ENCODE measurements at places on chromosomes 7 and 10.

- DNase-seq, result no peak
These were observed 37.1 kb downstream of the MXI1 start for GRCh38 chr10:110244550-110244949.

GRCh38 chr7:86920154-86920553 lies 139.3 kb downstream of the ELAPOR2 start:
- no peak for DNase-seq

DNA sequence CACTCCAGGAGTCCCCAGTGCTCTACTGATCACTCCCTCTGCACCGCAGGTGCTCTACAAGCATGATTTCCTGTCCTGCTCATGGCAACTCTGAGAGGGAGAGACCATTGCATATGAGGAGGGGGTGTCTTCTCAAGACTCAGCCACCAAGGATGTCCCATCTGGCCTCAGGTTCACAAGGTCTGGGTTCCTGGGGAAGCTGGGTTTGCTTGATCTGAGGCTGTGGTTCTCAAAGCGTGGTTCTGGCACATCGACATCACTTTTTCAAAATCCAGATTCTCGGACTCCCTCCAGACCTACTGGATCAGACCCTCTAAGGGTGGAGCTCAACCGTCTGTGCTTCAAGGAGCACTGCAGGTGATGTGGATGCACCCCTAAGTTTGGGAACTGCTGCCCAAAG lies 247.5 kb downstream of the PLXNA4 start:
- no peak for DNase-seq

DNA sequence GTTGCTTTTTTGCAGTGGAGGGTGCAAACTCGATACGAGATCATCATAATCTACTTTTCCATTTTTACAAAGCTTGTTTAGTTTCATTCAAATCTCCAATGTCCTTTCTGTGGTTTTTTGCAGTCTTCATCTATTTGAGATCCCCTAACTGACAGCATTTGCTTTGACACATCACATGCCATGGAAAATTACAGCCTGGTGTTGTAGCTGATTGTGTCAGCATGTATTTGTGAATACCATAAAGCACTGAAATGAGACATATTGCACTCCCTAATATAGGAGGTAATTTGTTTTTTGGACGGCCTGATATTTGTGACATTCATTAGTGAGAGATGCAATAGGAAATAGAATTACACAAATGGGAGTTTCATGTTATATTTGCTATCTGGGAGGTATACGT lies 620.8 kb downstream of the KCNMA1 start:
- no peak for DNase-seq

GRCh38 chr7:106524690-106525059 lies 136.3 kb downstream of the CCDC71L start:
- DNase-seq, result no peak

- DNase-seq, result peak; percentile 70
These were observed 1.0 kb upstream of the PILRA start for GRCh38 chr7:100372256-100372655.

GRCh38 chr10:90481326-90481923 lies 376.4 kb downstream of the HTR7 start:
- DNase-seq, result no peak

DNA sequence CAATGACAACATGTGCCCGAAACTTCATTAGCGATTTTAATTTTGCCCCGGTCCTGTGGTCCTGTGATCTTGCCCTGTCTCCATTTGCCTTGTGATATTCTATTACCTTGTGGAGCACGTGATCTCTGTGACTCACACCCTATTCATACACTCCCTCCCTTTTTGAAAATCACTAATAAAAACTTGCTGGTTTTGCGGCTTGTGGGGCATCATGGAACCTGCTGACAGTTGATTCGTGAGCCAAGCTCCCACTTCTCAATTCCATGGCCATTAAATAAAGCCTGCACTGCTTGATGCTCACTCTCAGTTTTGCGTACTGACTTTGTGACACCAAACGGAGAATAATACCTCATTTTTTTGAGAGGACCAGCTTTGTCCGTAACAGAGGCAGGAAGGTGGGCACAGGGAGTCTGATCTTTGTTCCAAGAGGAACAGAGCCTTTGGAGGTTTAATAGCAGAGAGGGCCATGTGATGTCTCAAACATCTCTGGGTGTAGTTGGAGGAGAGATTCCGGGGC lies 3.8 kb upstream of the ADAMTS14 start:
- DNase-seq, result no peak
